Thoracic aorta endothelial cell (primary cell): ENCODE measurements at places on chromosomes 11 and 22. TPM values are rescaled to one million over a fixed set of nuclear protein-coding genes. Genes with fewer than 3 reads are reported as not detected.

The FADS1 gene
- total RNA-seq: 70.5 and 134 TPM in 2 replicates

The LRRN4CL gene
- not detected in 2 replicates for total RNA-seq

The TBX1 gene
- total RNA-seq: 1.9 and 17.7 TPM in 2 replicates

The OR52H1 gene
- total RNA-seq: 0.22 TPM in 1 of 2 replicates, not detected in the other

The MAP6 gene
- 0.27 and 0.36 TPM in 2 replicates for total RNA-seq

The UBTFL1 gene
- total RNA-seq: not detected in 2 replicates

The LYVE1 gene
- 0.79 and 3.9 TPM in 2 replicates for total RNA-seq

The PHOX2A gene
- not detected in 2 replicates for total RNA-seq

The LAYN gene
- total RNA-seq: 2.5 and 6.5 TPM in 2 replicates

The PRR33 gene
- total RNA-seq: not detected in 2 replicates

The SCN3B gene
- total RNA-seq: 0.50 and 0.66 TPM in 2 replicates

The OR51B2 gene
- not detected in 2 replicates for total RNA-seq

The HSPB2 gene
- not detected in 2 replicates for total RNA-seq

The OSBP2 gene
- 6.0 and 10.8 TPM in 2 replicates for total RNA-seq

The OR5J2 gene
- not detected in 2 replicates for total RNA-seq

The LRP5 gene
- total RNA-seq: 21.1 and 29.0 TPM in 2 replicates

The TTC17 gene
- total RNA-seq: 81.3 and 85.2 TPM in 2 replicates

The MYO7A gene
- total RNA-seq: 0.14 and 0.27 TPM in 2 replicates

The NCAM1 gene
- total RNA-seq: 0.36 and 0.40 TPM in 2 replicates

The CST6 gene
- 0.22 and 0.53 TPM in 2 replicates for total RNA-seq

The VPREB1 gene
- not detected in 2 replicates for total RNA-seq

The CD44 gene
- 111 and 188 TPM in 2 replicates for total RNA-seq

The NLRP6 gene
- not detected in 2 replicates for total RNA-seq

The PHF21A gene
- 18.1 and 23.5 TPM in 2 replicates for total RNA-seq

The VSIG2 gene
- 0.27 and 0.43 TPM in 2 replicates for total RNA-seq

The HEPN1 gene
- 0.13 TPM in 1 of 2 replicates, not detected in the other for total RNA-seq

The TMEM132A gene
- total RNA-seq: 45.2 and 49.5 TPM in 2 replicates

The KRTAP5-1 gene
- total RNA-seq: not detected in 2 replicates

The RNF141 gene
- total RNA-seq: 35.6 and 39.4 TPM in 2 replicates

The CCDC88B gene
- total RNA-seq: 1.1 and 1.9 TPM in 2 replicates

The TRIM49 gene
- not detected in 2 replicates for total RNA-seq

The OR2AG2 gene
- total RNA-seq: 0.27 and 0.43 TPM in 2 replicates

The KCNK7 gene
- total RNA-seq: 0.14 and 0.40 TPM in 2 replicates

The GLB1L3 gene
- total RNA-seq: not detected in 2 replicates

The SLC22A9 gene
- total RNA-seq: not detected in 2 replicates

The NUMA1 gene
- 149 and 164 TPM in 2 replicates for total RNA-seq

The APOL1 gene
- 8.5 and 17.2 TPM in 2 replicates for total RNA-seq

The SLC29A2 gene
- total RNA-seq: 0.27 and 1.0 TPM in 2 replicates

The APOA1 gene
- not detected in 2 replicates for total RNA-seq

The PLEKHB1 gene
- total RNA-seq: 0.79 TPM in 1 of 2 replicates, not detected in the other

The TMEM151A gene
- total RNA-seq: under 0.01 TPM in 1 of 2 replicates, not detected in the other

The APOL4 gene
- 1.1 and 1.3 TPM in 2 replicates for total RNA-seq

The FAM168A gene
- total RNA-seq: 14.9 and 18.2 TPM in 2 replicates

The CACNA1I gene
- not detected in 2 replicates for total RNA-seq

The NDUFS3 gene
- total RNA-seq: 68.4 and 73.0 TPM in 2 replicates

The FDX1 gene
- 11.6 and 12.8 TPM in 2 replicates for total RNA-seq

The SMIM35 gene
- total RNA-seq: not detected in 2 replicates

The PANX3 gene
- total RNA-seq: not detected in 2 replicates

The CNGA4 gene
- under 0.01 and 0.07 TPM in 2 replicates for total RNA-seq
